Iris pigment epithelial cell (primary cell): ENCODE measurements at places on chromosomes 1 and 21.

- DNase-seq: no peak
Observed at GRCh38 chr1:117013309-117013858, 11.8 kb downstream of the CD101 start.

GRCh38 chr1:209354840-209355165 is 228.7 kb upstream of the CAMK1G start:
- DNase-seq: no peak

GRCh38 chr1:180636138-180636537 is 4.3 kb downstream of the XPR1 start:
- DNase-seq: peak; percentile 60

- DNase-seq: no peak
Observed at GRCh38 chr1:14404862-14405301, 193.6 kb upstream of the KAZN start.

GRCh38 chr1:156502894-156503697 is 2.5 kb upstream of the MEF2D start:
- DNase-seq: peak; percentile 92

- DNase-seq: peak; percentile 92
Observed at GRCh38 chr1:218482683-218483082, 137.5 kb downstream of the TGFB2 start.

GRCh38 chr1:87450615-87451209 is 122.0 kb downstream of the LMO4 start:
- DNase-seq: no peak

DNA sequence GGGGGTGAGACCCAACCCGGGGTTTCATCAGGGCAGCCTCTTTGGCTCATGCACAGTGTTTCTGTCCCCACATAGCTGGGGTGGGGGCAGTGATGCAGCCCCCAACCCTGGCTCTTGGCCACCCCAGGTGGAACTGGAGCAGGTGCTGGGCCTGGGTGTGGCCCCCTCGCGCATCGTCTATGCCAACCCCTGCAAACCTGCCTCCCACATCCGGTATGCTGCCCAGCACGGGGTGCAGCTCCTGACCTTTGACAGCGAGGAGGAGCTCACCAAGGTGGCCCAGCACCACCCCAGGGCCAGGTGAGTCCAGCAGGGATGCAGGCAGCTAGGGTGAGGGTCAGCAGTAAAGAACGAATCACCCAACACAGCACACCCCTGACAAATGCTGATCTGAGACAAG is 72.3 kb upstream of the TINAGL1 start:
- no peak for DNase-seq

DNA sequence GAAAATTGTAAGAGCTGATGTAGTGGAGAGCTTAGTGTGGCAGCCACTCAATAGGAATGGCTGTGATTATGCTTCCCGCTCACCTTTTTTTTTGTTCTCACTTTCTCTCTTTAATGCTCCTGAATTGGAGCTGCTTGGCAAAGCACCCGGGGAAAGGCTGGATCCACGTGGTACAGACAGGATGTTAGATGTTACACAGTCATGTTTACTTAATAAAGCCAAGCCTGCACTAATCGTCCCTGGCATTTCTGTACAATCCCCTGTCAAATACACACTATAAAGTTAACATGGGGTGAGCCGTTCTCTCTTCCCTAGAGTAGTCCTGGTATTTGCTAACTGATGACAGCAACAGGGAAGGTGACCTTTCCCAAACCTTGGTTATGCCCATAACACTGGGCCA is 187.8 kb downstream of the ZSCAN20 start:
- no peak for DNase-seq

DNA sequence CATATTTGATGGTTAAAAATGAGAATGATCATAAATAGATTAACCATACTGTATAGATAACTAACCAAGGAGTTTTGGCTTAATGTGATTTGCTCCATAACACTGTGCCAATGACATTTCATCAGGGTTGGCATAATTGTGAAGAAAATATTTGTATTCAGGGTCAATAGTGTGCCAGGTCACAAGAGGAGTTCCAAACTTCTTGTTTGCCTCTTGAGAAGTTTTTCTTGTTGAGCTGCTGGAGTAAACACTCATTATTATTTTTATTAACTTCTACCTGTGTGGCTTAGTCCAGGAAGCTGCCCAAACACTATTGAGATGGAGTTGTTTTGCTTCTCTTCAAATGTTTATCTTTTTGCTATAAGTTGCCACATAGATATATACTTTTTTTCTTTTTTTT is 7.5 kb downstream of the MAP7D1 start:
- DNase-seq: no peak

- peak; percentile 29 for DNase-seq
Observed at GRCh38 chr1:84781946-84782771, 91.9 kb upstream of the SSX2IP start.

DNA sequence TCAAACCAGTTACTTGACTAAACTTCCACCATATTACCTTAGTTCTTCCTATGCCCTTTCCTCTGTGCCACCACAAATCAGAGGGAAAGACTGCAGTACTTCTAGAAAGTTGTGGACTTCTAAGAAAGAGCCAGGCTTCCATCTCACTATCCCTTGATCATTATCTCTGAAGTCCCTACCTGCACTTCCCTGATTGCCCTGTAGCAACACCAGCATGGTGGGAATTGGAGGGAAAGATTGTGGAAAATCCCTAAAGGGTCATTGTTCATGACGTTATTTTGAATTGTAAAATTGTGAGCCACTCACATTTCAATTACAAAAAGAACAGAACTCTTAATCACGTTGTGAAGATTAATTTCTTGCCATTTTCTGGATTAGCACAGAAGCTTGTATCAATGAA is 23.4 kb upstream of the KIAA1614 start:
- DNase-seq: no peak

DNA sequence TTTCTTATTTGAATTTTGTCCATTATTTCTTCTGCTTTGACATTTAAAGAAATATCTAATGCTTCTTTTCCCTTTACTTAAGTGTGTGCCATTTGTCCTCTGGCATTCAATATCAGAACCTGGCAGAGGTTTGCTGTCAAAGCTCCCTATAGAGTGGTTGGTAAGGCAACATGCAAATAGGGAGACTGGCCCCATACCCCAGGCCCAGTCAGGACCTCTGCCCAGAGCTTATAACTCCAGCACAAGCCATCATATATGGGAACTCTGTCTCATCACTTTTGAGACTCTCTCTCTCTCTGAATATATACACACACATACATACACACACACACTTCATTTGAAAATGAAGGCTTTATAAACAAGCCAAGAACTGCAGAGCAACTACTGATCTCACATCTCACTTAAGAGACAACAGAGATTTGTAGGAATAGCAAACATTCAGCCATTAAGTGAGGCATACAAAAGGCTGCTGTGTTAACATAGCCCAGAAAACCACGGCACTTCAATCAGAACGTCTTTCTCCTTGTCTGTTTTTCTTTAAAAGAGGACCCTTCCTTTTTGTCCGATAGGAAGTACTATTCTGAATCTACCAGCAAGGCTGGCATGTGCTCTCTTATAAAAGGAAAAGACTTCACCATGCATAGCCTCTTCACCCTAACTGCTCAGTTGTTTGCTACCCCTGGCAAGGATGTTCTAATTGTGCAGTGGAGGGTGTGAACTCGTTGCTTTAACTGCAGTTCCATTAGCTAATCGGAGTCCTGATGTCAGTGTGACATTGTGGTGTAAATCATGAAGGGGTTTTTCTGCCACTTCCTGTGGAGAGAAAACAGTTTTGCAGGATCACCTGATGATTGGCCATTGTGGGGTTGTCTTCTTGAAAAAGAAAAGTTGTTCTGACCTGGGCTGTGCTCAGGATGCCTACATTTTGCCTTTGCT is 101.7 kb downstream of the NR5A2 start:
- no peak for DNase-seq

GRCh38 chr1:244221991-244222390 is 170.9 kb downstream of the ZBTB18 start:
- DNase-seq: no peak

DNA sequence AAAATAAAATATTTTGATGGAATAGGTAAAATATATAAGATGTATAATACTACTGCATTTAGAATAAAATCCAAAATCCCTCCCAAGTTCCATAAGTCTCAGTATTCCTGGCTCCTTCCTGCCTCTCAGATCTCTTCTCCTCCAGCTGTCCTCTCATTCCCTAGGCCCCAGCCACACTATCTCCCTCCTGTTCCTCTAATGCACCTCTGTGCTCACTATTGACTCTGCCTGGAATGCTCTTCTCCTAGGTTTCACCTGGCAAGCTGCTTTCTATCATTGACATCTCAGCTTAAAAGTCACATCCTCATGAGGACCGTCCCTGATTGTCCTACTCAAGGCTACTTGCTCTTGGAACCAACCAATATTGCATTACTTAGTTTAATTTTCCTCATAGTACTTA is 7.2 kb downstream of the NME7 start:
- no peak for DNase-seq

GRCh38 chr1:229231754-229232119 is 39.2 kb upstream of the RAB4A start:
- DNase-seq: no peak

GRCh38 chr1:56374026-56374974 is 205.1 kb downstream of the PLPP3 start:
- no peak for DNase-seq
